ENCODE measurements at places on chromosomes 7 and 10. TPM values are rescaled to one million over a fixed set of nuclear protein-coding genes. Genes with fewer than 3 reads are reported as not detected.

The CCL24 gene
- 9.3 TPM for total RNA-seq

The PTPRE gene
- total RNA-seq, result 66.8 TPM

The POLR2J3 gene
- total RNA-seq, result 10.7 TPM

The MMD2 gene
- not detected for total RNA-seq

The NRF1 gene
- total RNA-seq, result 24.7 TPM

The DNAJC30 gene
- 7.3 TPM for total RNA-seq

The SUGCT gene
- 3.1 TPM for total RNA-seq

The SPDYE6 gene
- total RNA-seq, result not detected

The MEIG1 gene
- not detected for total RNA-seq

The DPP6 gene
- total RNA-seq, result not detected

The AKR1D1 gene
- not detected for total RNA-seq

The ANXA8L1 gene
- not detected for total RNA-seq
